Activated CD8-positive, alpha-beta T cell treated with anti-CD3 and anti-CD28 coated beads for 36 hours (primary cell): ENCODE measurements at places on chromosomes 3 and 15. TPM values are rescaled to one million over a fixed set of nuclear protein-coding genes. Genes with fewer than 3 reads are reported as not detected.

Gene ABI3BP
- not detected for total RNA-seq

Gene LSAMP
- total RNA-seq = not detected

Gene IP6K2
- 47.7 TPM for total RNA-seq

Gene FANCD2OS
- not detected for total RNA-seq

Gene ITIH1
- not detected for total RNA-seq

Gene NOX5
- not detected for total RNA-seq

Gene WDR48
- 33.2 TPM for total RNA-seq

Gene OR5K1
- not detected for total RNA-seq

- no peak overlapping the region for H3K4me3 ChIP-seq
- H3K36me3 ChIP-seq = peaks cover 4% of the 10 kb centered on the region
- peaks cover 43% of the 10 kb centered on the region for H3K4me1 ChIP-seq
- no peaks in the 10 kb centered on the region for H3K27me3 ChIP-seq
These were observed 70.3 kb upstream of the ARL8B start for GRCh38 chr3:5051772-5052171.

DNA sequence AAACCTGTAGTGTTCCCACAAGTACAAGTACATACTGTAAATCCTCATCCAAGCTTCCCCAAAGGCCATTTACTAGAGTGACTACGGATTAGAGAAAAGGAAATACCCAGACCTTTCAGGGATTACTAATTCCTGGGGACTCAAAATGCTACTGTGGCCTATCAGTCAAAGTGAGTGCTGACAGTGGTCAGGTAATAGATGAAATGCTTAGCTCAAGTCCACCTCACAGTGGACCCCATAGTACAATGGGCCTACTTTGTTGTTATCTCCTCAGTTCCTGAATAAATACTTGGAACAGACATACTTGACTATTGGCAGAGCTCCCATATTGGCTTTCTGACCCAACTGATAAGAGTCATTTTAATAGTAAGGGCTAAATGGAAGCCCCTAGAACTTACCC, 61.6 kb downstream of the MAP4 start:
- H3K27me3 ChIP-seq = no peaks in the 10 kb centered on the region
- no peak for DNase-seq
- no peak overlapping the region for H3K4me3 ChIP-seq
- H3K27ac ChIP-seq = no peak overlapping the region

DNA sequence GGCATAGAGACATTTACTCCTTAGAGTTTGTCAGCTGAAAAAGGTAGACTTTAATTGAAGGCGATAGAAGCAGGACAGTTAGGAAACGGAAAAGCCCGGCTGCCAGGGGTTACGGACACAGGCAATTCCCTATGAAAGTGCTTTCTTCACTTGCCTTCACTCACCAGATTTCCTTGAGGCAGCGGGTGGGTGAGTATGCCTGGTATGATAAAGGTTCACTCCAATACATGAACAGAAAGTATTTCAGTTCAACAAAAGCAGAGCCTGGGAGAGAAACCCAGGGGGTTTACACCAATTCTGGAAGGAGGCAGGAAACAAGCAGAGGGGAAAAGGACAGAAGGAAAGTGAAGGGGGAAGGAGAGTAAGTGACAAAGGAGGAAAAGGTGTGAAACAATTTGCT, 53.9 kb downstream of the QTRT2 start:
- H3K27me3 ChIP-seq = peaks cover 5% of the 10 kb centered on the region
- no peaks in the 10 kb centered on the region for H3K36me3 ChIP-seq
- no peaks in the 10 kb centered on the region for H3K4me1 ChIP-seq
- no peak overlapping the region for H3K4me3 ChIP-seq
- DNase-seq = no peak

DNA sequence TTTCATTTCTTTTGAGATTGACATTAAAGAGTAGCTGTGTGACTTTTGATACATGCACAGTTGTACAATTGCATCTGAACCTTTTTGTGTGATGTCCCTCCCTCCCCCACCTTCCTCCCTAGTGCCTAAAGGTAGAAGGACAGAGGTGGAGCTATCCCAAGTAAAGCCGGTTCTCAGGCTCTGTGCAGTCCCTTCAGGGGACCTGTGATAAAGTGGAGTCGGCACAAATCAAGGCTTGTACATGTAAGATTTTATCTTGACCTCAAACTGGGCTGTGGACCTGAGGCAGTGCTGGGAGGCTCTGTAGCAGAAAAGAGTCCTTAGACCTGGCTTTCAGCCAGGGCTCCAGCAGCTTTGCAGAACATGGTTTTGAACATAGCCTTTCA, 55.5 kb upstream of the CMTM7 start:
- no peak overlapping the region for H3K27ac ChIP-seq
- no peak for DNase-seq
- no peaks in the 10 kb centered on the region for H3K27me3 ChIP-seq
- peaks cover 21% of the 10 kb centered on the region for H3K4me1 ChIP-seq
- H3K36me3 ChIP-seq = no peaks in the 10 kb centered on the region
- no peak overlapping the region for H3K4me3 ChIP-seq

DNA sequence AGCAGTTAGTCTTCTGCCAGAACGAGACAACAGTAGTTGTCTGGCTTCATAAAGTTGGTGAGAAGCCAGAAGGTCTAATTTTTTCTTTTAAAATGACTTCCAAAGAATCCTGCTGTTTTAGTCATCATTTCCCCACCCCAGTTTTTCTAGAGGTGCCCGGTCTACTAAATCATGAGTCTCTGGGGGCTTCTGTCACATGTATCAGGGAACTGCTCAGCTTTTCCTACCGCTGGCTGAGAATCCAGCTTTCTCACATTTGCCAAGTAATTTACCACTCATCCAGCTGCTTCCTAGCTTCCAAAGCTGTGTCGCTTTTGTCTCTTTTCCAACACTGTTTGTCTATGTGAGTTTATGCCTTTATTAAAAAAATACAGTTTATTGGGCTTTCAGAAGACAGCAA, 183.3 kb downstream of the NSUN3 start:
- H3K4me3 ChIP-seq = no peak overlapping the region
- no peaks in the 10 kb centered on the region for H3K36me3 ChIP-seq
- no peak overlapping the region for H3K27ac ChIP-seq
- no peaks in the 10 kb centered on the region for H3K4me1 ChIP-seq
- peaks cover 5% of the 10 kb centered on the region for H3K27me3 ChIP-seq

DNA sequence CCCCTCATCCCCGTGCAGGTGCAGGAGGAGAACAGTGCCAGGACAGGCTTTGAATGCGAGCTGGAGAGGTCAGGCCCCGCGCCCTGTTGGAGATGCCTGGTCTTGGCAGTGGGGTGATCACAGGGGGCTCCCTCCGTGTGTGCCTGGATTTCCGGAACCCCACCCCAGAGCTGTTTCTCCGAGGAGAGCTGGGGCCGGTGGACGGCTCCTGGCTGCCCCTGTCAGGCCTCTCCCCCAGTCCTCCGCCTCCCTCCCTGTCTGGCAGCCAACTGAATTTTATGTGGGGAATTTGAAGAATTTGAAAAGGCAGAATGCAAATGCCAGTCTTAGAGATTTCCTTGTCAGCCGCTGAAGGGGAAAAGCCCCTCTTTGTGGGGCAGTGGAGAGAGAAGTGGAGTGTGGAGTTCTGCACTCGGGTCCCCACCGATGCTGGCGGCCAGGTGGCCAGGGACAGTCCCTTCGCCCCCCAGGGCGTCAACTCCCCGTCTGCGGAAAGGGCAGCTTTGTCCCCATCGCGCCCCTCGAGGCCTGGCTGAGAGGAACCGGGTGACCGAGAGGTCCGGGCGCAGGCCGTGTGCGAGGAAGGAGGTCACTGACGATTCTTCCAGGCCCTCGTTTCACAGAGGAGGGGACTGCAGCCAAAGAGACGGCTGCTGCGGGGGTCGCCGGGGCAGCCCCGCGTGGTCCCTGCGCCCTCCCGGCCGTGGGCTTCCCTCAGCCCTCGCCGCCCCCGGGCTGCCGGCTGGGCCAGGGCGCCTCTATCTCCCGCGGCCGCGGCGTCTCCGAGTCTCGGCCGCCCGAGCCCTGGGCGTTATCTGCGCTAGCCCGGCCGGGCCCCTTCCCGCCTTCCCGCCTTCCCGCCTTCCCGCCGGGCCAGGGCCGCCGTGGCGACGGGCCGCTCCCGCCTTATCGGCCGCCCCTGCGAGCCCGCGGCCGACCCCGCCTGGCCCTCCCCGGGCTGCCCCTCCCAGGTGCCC, 56.0 kb upstream of the LCTL start:
- no peaks in the 10 kb centered on the region for H3K36me3 ChIP-seq
- no peak overlapping the region for H3K4me3 ChIP-seq
- no peak overlapping the region for H3K27ac ChIP-seq
- peaks cover 17% of the 10 kb centered on the region for H3K27me3 ChIP-seq

DNA sequence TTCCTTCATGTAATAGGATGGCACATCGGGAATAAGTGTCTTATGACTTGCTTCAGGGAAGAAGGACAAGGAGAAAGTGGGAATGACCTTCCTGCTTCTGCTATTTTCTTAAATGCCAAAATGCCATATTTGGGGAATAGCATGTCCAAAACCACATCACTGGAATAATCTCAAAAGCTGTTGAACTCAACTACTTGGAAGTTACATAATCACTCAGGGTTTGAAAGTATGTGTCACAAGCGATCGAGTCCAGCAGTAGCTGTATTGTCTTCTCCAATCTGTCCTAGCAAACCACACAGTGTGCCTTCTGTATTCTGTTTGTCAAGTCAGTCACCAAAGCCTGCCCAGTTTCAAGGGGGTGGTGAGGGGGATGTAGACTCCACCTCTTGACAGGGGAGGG, 58.3 kb upstream of the GADL1 start:
- H3K36me3 ChIP-seq = no peaks in the 10 kb centered on the region
- H3K4me1 ChIP-seq = no peaks in the 10 kb centered on the region
- no peak overlapping the region for H3K27ac ChIP-seq

- no peak overlapping the region for H3K27ac ChIP-seq
- no peaks in the 10 kb centered on the region for H3K27me3 ChIP-seq
- DNase-seq = no peak
- peaks cover 8% of the 10 kb centered on the region for H3K36me3 ChIP-seq
- H3K4me1 ChIP-seq = peaks cover 58% of the 10 kb centered on the region
These were observed 10.5 kb downstream of the DCUN1D1 start for GRCh38 chr3:182969853-182970252.

- no peaks in the 10 kb centered on the region for H3K27me3 ChIP-seq
- DNase-seq = no peak
- H3K27ac ChIP-seq = no peak overlapping the region
- H3K36me3 ChIP-seq = no peaks in the 10 kb centered on the region
- no peak overlapping the region for H3K4me3 ChIP-seq
These were observed 164.6 kb downstream of the GOLGA6L4 start for GRCh38 chr15:84400017-84400740.

- peak overlapping the region; percentile 69 for H3K4me3 ChIP-seq
- H3K36me3 ChIP-seq = peaks cover 4% of the 10 kb centered on the region
- H3K27ac ChIP-seq = peak overlapping the region; percentile 80
These were observed 42.0 kb downstream of the BFSP2 start for GRCh38 chr3:133441867-133442270.

GRCh38 chr15:58684036-58684710, 65.3 kb downstream of the ADAM10 start:
- no peak overlapping the region for H3K4me3 ChIP-seq
- peaks cover 19% of the 10 kb centered on the region for H3K4me1 ChIP-seq
- no peak for DNase-seq
- H3K36me3 ChIP-seq = no peaks in the 10 kb centered on the region

DNA sequence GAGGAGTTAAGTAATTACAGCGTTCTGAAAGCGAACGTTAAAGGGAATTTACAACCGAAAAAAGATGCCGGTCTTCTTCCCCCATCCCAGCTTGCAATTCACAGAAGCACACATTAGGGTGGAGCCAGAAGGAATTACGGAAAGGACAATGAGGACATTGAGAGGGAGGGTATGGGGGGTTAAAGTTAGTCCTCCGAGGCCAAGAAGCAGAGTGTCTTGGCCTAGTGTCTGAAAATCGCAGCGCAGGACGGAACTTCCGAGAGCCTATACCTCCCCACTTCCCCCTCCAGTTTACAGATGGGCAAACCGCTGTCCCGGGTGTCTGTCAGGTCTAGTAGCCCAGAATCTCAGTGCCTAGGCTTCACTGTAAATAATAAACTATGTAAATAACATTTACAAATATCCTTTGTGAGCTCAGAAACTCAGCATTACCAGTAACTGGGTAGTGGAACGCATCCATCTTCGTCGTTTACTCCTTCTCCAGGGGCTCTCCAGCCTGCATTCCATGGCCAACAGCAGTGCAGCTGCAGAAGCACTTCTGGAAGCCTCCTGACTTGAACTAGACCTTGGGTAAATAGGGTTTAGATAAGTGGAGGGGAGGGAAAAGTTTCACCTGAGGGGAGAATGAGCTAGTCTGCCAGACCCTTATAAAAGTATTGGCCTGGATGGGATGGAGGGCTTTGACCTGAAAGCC, 922 bp downstream of the ADPRH start:
- peak; percentile 32 for DNase-seq
- no peaks in the 10 kb centered on the region for H3K36me3 ChIP-seq
- peak overlapping the region; percentile 86 for H3K4me3 ChIP-seq

- H3K36me3 ChIP-seq = no peaks in the 10 kb centered on the region
- DNase-seq = no peak
- H3K4me1 ChIP-seq = peaks cover 9% of the 10 kb centered on the region
- H3K27ac ChIP-seq = no peak overlapping the region
- H3K4me3 ChIP-seq = no peak overlapping the region
These were observed 683.5 kb downstream of the NTRK3 start for GRCh38 chr15:87573039-87573438.

DNA sequence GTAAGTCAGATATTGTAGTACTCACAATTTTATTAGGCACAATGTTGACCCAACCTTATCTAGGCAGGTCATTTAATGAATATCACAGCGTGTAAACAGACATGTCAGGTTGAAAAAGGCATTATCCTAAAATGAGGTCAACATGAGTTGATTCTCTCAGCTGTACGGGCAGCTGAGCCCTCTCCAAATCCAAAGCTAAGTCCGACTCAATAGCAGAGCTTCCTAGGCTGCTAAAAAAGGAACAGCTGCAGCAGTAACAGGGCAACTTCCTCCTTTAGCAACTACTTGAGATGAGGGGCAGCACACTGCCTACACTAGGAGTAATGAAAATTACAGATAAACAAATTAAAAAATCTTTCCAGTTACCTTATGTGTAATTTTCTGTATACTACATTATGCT, 189.2 kb downstream of the CADM2 start:
- H3K36me3 ChIP-seq = no peaks in the 10 kb centered on the region
- no peak overlapping the region for H3K4me3 ChIP-seq
- no peak for DNase-seq

DNA sequence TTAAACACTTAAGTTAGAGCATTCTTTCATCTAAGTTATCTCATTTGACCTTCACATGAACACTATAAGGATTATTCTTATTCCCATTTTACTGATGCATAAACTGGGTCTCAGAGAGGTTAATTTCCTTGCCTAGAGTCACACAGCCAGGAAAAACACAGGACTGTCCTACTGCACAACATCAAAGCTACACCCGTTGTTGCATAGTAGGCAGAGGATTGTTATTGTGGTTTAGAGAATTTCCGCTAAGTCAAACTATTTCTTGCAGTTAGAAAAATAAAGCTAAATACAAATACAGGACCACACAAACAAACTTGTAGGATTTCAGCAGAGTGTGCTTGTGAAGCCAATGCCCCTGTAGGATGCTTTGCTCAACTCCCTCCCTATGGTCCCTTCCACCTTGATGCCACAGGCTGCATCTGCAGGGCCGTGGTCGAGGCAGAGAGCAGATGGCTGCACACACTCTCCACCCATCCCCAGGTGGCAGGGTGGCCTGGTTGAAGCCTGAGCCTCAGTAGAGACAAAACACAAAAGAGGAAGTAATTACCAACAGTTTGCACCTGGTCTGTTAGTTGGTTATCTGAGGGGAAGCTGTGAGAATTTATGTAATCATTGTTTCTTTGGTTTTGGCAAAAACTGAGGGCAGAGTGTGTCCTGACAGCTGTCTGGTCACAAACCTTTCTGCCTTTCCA, 41.1 kb upstream of the SKOR1 start:
- H3K27me3 ChIP-seq = no peaks in the 10 kb centered on the region
- H3K36me3 ChIP-seq = peaks cover 6% of the 10 kb centered on the region
- no peak overlapping the region for H3K4me3 ChIP-seq
- H3K4me1 ChIP-seq = peaks cover 30% of the 10 kb centered on the region

GRCh38 chr3:49461443-49462171, 8.5 kb upstream of the DAG1 start:
- H3K4me3 ChIP-seq = no peak overlapping the region
- no peaks in the 10 kb centered on the region for H3K27me3 ChIP-seq
- H3K36me3 ChIP-seq = no peaks in the 10 kb centered on the region
- H3K27ac ChIP-seq = no peak overlapping the region
- no peak for DNase-seq
